ENCODE measurements at places on chromosomes 13 and 19.

GRCh38 chr19:2363419-2363818 is 3.4 kb downstream of the TMPRSS9 start:
- DNase-seq: no peak

- DNase-seq: no peak
Measured at GRCh38 chr13:27793507-27794367, 1.5 kb downstream of the GSX1 start.

DNA sequence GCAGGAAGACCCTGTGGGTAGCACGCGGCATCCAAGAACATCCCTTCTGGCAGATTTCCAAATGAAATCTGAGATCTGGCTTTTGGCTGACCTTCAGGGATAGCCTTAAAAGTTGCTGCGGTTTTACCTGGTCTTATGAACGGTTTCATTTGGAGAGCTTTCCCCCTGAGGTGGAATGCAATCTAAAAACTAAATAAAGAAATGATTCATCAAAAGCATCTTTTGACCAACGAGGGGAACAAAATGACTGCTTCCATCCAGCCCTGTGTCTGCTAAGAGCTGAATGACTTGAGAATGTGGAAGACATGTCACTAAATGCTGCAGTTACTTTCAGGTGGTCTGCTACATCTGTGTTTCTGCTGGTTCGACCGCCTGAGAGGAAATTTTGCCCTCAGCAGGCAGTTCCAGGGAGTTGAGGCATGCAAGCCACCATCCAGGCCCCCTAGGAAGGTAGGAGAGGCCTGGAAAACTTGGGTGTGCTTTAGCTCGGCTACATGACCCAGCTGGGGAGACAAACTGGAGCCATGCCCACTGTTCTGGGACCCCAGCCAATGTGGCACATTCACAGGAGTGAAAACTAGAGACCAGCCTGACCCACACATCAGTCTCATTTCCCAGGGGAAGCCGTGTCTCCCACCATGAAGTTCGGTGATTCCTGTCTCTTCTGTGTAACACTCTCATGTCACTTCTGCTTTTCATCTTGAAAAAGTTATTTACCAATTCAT is 175.1 kb upstream of the KL start:
- no peak for DNase-seq

- peak; percentile 78 for DNase-seq
Measured at GRCh38 chr13:20475927-20476691, 49.5 kb downstream of the CRYL1 start.

DNA sequence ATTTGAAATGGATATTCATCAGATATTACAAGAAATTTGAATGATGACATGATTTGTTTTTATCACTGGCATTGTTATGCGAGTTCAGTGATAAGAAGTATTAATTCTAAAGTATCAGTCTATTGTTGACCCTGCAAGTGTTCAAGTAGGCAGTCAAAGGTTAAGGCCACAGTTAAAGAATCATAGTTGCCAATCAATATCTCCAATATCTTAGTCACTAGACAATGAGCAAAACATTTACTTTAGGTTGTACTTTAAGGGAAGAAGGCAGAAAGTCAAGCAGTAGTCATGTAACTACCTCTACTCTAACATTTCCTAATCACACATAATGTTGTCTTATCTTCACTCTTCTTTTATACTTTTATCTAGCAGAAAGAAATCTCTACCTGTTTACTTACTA is 709.8 kb downstream of the PCDH17 start:
- DNase-seq: no peak

GRCh38 chr19:56111601-56112312 is 9.3 kb downstream of the ZNF787 start:
- DNase-seq: peak; percentile 38

- peak; percentile 72 for DNase-seq
Measured at GRCh38 chr19:10568062-10568825, 535 bp downstream of the CDKN2D start.

GRCh38 chr19:3403489-3404323 is 37.3 kb downstream of the NFIC start:
- DNase-seq: no peak

GRCh38 chr19:33085570-33086128 is 4.7 kb downstream of the GPATCH1 start:
- no peak for DNase-seq

DNA sequence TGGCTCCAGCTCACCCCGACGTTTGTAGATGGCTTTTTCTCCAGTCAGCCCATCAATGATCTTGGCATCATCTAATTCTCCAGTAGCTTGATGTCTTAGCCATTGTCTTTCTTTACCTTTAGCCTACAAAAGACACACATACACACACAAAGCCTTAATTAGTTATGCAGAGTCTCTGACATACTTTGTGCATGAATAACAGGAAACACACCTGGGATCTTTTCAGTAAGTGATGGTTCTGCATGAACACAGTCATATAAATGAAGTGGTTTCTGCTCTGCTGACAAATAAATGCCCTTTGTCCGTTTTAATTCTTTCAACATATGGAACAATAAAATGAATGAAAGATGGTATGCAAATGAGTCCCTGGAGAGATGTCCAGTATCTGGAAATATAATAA is 133.3 kb downstream of the RGCC start:
- no peak for DNase-seq

- no peak for DNase-seq
Measured at GRCh38 chr13:29530901-29531300, 64.6 kb downstream of the SLC7A1 start.

- DNase-seq: no peak
Measured at GRCh38 chr19:6952956-6953355, 65.6 kb downstream of the ADGRE1 start.

DNA sequence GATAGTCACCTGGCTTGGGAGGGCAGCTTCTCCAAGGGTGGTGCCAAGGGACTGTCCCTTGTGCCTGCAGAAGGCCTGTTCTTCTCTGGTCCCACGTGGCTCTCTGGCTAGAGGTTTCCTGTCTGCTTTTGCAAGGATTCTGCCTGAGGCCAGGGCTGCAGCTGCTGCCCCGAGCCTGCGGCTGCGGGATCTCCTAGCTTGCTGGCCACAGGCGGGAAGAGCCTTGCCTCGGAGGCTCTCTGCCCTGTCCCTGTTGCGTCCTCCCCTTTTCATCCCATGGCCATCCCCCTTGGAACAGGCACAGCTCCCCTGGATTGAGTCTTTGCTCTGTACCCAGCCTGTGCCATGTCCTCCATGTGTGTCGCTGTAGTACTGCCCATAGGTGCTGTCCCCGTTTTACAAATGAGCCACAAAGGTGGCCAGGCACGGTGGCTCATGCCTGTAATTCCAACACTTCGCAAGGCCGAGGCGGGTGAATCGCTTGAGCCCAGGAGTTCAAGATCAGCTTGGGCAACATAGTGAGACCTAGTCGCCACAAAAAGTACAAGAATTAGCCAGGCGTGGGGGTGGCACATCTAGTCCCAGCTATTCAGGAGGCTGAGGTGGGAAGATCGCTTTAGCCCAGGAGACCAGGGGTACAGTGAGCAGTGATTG is 9.1 kb downstream of the IRF3 start:
- no peak for DNase-seq

GRCh38 chr19:55047951-55048350 is 9.9 kb upstream of the GP6 start:
- DNase-seq: no peak

DNA sequence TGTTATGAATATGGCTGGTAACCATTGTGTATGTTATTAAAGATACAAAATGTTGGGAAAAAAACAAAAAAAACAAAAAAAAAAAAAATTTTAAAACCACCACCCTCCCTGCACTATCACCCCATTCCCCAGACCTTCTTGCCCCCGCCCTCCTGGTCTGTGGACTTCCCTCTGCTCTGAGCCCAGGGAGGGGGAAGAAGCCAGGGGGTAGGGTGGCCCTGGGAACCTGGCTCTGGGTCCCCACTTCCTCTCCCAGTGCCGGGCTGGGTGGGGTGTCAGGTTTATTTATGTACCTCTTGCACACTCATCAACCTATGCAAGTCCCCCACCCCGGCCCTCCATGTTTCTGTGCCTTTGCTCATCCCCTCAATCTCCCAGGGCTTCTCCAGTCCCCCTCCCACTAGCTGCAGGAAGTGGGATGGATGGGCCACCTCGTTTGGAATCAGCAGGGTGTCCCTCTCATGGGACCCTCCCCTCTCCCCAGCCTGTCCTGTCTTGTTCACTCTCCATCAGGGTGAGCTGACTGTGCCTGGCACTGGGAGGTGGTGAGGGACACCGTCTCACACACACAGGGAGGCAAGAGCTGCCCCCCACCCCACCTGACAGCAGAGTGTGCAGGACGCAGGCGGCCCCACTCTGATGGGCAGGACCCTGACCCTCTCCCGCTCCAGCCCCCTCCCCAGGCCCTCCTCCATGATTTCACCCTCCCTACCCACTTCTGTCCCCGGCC is 5.9 kb downstream of the PAF1 start:
- DNase-seq: no peak

DNA sequence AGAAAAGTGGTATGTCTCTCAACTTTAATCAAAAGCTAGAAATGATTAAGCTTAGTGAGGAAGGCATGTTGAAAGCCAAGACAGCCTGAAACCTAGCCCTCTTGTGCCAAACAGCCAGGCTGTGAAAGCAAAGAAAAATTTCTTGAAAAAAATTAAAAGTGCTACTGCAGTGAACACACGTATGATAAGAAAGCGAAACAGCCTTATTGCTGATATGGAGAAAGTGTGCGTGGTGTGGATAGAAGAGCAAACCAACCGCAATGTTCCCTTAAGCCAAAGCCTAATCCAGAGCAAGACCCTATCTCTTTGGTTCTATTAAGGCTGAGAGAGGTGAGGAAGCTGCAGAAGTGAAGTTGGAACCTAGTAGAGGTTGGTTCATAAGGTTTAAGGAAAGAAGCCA is 96.4 kb downstream of the ZDHHC20 start:
- DNase-seq: no peak

- no peak for DNase-seq
Measured at GRCh38 chr13:69820180-69820579, 287.4 kb upstream of the ATXN8OS start.

DNA sequence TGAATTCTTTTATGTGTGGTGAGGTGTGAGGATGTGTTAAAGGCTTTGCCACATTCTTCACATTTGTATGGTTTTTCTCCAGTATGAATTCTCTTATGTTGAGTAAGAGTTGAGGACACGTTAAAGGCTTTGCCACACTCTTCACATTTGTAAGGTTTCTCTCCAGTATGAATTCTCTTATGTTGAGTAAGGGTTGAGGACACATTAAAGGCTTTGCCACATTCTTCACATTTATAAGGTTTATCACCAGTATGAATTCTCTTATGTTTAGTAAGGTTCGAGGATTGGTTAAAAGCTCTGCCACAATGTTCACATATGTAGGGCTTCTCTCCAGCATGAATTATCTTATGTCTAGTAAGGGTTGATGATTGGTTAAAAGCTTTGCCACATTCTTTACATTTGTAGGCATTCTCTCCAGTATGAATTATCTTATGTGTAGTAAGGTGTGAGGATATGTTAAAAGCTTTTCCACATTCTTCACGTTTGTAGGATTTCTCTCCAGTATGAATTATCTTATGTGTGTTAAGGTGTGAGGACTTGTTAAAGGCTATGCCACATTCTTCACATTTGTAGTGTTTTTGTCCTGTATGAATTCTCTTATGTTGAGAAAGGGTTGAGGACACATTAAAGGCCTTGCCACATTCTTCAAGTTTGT is 27.1 kb downstream of the ZNF724 start:
- DNase-seq: no peak

GRCh38 chr13:35978607-35979316 is 152.4 kb downstream of the DCLK1 start:
- DNase-seq: no peak

DNA sequence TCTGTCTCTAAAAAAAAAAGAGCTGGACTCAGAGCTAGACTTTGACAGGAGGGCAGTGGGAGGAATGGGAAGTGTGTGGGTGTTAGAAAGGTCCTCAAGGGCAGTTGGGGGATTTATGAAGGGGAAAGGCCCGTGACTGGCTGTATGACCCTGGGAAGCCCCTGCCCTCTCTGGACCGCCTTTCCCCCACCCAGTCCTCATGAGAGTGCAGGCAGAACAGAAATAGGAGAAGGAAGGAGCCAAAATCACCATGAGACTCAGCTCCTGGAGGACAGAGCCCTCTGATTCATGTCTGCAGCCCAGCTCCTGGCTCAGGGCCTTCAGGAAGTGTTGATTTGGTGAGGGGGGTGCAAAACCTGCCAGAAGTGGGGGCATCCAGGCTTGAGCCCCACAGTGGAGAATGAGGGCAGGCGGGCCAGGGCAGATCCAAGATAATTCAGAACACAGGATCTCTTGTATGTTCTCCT is 8.7 kb upstream of the SMG9 start:
- no peak for DNase-seq

- peak; percentile 15 for DNase-seq
Measured at GRCh38 chr13:113161433-113161832, 3.0 kb downstream of the PROZ start.

DNA sequence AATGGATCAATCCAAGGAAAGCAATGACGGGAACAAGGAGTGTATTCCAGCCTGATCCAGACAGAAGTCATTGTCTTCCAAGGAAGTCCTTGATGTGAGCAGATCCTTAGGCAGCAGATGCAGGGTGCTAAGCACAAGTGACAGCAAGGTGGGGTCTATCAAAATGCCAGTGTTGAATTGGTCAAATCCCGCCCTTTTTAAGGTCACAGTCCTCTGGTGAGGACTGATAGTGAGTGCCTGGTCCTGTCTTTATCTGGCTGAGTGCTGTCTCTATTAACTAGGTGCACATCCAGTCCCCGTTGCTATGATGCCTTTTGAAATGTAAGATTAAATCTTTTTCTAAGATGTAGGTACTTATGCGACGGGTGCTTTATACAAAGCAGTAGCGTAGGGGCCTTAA is 1.3 kb upstream of the LAMP1 start:
- no peak for DNase-seq

- no peak for DNase-seq
Measured at GRCh38 chr13:28432816-28433560, 61.9 kb downstream of the FLT1 start.

GRCh38 chr13:50701469-50701868 is 142.0 kb downstream of the DLEU7 start:
- DNase-seq: no peak
